ENCODE measurements at places on chromosomes 1 and 21.

- DNase-seq: no peak
Observed at GRCh38 chr21:16908077-16908476, 604.8 kb upstream of the CXADR start.

- DNase-seq: no peak
Observed at GRCh38 chr1:70866542-70867264, 180.9 kb downstream of the PTGER3 start.

GRCh38 chr1:185632659-185633423, 101.3 kb upstream of the HMCN1 start:
- no peak for DNase-seq

DNA sequence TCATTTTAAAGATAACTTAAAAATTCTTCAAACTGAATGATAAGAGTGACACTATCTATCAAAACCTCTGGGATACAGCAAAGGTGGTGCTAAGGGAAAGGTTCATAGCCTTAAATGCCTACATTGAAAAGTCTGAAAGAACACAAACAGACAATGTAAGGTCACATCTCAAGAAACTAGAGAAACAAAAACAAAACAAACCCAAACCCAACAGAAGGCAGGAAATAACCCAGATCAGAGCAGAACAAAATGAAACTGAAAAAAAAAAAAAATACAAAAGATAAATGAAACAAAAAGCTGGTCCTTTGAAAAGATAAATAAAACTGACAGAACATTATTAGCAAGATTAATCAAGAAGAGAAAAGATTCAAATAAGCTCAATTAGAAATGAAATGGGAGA, 6.8 kb downstream of the ODF2L start:
- DNase-seq: no peak

DNA sequence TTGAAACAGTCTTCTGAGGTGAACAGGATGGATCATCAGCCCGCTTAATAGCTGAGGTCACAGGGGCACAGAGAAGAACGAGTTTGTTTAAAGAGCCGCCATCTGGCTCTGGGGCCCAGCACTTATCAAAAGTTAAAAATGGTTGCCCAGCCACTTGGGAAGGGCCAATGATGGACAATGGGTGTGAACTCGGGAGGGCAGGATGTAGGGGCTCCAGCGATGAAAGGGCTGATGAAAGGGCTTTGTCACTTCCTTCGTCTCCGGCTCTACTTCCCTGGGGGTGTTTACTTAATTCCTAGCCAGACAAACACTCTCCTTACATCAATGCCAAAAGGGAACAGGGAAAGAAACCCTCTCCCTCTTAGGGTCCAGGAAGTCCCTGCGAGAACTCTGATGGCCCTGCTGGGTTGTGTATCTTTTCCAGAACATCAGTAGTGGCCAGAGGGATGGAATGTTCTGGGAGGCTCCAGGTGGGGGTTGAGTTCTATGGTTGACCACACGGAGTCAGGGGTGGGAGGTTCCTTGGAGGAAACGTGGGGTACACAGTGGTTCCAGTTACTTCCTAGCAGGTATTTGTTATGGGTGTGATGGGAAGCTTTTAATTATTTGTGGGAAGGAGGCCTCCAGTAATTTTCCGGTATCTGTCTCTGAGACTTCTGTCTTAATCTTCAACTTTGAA, 9.0 kb upstream of the ABCG1 start:
- no peak for DNase-seq

DNA sequence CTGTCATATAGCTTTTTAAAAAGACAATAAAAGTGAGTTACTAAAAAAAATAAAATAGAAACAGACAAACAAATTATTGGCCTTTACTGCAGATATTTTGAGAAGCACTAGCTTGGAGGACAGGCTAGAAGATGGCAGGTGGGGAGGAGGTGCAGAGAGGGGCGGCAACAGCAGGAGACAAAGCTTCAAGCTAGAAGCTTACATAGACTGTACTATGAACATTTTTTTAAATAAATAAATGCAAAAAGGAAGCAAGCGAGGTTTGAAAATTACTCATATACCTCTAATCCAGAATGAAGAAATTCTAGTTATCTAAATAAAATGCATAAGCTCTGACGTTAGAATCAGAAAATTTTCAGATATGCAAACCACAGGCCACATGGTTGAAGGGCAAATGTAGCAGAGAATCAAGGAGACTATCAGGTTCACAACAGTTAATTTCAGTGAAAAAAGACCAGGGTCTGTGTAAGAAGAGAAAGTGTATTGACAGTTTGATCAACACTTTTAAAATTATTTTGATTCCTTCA, 54.9 kb downstream of the NRIP1 start:
- DNase-seq: no peak

GRCh38 chr1:29581256-29581655, 344.9 kb downstream of the PTPRU start:
- DNase-seq: no peak

GRCh38 chr1:207579436-207579799, 65.5 kb upstream of the CR1L start:
- DNase-seq: no peak

GRCh38 chr1:115073298-115074087, 15.8 kb downstream of the TSPAN2 start:
- no peak for DNase-seq

DNA sequence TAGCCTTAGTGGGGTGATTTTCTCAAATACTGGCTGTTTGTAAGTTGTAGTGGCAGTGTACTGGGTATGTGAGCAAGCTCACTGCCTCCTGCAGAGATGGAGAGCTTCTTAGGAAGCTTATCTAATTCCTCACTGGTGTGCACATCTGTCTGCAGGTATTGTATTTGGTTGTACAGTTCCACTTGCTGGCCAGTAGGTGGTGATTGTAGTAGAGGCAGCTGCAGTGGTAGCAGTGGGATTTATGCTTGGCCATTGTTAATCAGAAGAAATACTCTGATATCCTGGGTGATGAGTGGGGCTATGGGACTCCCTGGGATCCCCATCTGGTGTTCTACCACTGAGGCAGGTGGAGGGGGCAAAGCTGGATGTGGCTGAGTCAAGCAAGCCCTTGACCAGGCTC, 276.1 kb upstream of the SPAG17 start:
- DNase-seq: no peak

- no peak for DNase-seq
Observed at GRCh38 chr1:92487078-92487605, 417 bp upstream of the GFI1 start.

DNA sequence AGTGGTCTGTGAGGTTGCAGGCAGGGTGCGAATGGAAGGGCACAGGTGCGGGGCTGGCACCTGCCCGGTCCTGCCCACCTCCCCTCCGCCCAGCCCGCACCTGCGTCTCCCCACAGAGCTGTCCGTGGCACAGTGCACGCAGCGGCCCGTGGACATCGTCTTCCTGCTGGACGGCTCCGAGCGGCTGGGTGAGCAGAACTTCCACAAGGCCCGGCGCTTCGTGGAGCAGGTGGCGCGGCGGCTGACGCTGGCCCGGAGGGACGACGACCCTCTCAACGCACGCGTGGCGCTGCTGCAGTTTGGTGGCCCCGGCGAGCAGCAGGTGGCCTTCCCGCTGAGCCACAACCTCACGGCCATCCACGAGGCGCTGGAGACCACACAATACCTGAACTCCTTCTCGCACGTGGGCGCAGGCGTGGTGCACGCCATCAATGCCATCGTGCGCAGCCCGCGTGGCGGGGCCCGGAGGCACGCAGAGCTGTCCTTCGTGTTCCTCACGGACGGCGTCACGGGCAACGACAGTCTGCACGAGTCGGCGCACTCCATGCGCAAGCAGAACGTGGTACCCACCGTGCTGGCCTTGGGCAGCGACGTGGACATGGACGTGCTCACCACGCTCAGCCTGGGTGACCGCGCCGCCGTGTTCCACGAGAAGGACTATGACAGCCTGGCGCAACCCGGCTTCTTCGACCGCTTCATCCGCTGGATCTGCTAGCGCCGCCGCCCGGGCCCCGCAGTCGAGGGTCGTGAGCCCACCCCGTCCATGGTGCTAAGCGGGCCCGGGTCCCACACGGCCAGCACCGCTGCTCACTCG, 23.3 kb downstream of the FTCD start:
- DNase-seq: no peak

DNA sequence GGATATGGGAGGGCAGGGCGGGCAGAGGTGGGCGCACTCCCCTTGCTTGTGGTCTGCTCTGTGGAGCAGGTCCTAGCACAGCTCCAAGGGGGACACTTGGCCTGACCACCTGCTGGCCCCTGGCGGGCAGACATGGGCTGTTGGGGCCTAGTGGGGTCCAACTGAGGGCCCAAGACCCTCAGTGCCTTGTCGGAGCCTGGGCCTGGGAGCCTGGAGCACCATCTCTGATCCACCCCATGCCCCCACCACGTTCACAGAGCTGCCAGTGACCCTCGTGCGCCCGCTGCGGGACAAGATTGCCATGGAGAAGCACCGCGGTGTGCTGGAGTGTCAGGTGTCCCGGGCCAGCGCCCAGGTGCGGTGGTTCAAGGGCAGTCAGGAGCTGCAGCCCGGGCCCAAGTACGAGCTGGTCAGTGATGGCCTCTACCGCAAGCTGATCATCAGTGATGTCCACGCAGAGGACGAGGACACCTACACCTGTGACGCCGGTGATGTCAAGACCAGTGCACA, 70.6 kb downstream of the OBSCN start:
- DNase-seq: no peak

- no peak for DNase-seq
Observed at GRCh38 chr1:6756457-6756856, 28.8 kb upstream of the CAMTA1 start.

- no peak for DNase-seq
Observed at GRCh38 chr21:42539342-42539741, 25.7 kb downstream of the SLC37A1 start.

DNA sequence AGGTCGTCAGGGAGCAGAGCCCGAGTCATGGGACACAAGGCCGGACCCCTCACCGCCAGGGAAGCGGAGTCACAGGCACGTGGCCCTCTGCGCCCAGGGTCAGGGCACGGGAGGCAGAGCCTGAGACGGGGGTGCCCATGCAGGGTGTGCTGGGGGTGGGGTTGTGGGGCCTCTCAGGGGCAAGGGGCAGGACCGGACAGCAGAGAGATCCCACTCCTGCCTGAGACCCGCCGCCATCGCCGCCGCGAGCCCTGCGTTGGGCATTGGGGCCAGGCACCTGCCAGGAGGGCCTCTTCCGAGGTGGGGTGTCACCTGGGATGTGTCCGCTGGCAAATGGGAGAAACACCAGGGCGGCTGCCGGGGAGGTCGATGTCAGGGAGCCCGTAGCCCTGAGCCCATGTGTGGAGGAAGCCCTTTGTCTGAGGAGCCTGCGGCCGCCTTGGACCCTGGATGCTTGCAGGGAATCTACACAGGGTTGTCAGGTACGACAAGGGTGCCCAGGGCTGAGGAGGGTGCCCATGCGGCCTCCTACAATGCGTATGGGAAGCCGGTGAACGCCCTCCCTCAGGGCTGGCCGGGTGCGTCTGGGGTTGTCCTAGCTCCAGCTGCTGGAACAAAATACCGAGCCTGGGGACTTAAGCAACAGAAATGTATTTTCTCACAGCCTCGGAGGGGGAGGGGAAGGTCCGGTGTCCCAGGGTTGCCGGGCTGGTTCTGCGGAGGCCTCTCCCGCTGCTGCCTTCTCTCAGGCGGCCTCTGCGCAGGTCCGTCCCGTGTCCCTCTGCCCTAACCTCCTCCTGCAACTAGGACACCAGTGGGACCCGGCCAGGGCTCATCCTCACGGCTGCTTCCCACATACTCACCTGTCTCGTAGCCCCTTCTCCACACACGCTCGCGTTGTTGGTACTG, 16.4 kb upstream of the C1orf159 start:
- no peak for DNase-seq

DNA sequence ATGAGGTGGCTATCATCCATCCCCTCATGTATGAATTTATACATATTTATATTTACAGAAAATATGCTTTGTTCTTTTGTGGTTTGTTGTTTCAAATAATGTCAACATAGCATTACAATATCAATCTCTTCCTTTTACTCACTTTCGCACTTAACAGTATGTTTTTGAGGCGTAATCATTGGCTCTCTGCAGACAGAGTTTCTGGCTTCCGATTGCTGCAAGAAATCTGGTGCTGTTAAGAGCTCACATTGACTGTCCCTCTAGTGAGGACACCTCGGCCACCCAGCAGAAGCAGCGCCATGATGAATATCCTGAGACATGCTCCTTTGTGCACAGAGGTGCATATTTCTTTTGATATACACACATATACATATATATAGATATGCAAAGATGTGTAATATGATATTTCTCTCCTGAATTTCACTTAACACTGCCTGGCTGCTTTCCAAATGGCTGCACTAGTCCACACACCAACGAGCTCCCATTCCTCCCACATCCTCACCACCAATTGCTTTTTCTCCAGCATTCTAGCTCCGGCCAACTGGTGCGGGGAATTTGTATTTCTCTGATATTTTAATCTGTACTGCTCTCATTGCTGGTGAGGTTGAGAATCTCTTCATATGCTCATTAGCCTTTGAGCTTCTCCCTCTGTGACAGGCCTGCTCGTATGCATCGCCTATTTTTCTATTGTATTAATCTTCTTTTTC, 248.4 kb downstream of the SIPA1L2 start:
- no peak for DNase-seq

DNA sequence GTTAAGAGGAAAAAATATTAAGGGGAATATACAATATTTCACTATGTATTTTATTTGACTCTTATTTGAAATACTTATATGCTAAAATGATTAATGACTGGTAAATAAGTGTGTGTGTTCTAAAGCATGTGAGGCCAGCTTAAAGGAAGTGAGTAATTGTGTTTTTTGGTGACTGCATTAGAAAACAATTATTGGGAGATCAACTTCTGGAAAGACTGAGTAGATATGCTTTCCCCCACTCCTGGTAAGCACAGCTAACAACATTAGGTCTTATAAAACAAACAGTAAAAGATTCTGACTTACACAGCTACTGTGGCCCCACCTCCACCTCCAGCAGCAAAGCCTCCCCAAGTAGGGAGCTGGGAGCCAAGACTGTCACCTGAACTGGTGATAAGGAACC, 403.0 kb downstream of the SRGAP2C start:
- no peak for DNase-seq

DNA sequence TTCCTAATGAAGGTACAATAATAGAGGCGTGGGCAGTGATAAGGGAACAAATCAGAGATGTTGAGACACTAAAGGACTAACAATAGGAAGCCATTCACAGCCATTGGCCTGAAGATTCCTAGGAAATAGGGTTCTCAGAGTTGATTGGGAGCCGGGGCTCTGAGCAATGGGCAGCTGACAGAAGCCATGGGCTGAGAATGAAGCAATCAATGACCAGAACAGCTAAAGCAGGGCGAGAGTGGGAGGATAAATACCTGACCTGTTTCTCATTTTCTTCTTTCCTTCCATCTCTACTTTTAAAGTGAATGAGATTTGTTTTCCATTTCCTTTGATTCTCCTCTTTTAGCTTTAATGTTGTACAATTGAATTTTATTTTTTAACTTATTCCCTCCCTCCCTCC, 774.7 kb upstream of the ADGRL4 start:
- no peak for DNase-seq

DNA sequence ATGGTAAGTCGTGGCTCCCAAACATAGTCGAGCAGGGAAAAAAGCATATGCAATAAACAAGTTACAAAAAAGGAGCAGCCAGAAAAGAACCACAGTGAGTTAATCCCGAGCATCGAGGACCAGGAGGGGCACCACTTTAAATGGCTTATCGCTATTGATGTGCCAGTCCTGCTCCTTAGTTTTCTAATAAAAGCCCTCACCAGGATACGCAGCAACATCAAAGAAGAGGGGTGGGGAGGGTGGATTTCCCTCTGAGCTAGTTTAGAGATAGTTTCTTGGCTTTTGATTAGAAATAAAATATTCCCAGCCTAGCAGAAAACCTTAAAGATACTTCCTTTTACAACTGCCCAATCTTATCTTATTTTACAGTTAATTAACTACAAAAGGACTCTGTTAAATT, 170.4 kb downstream of the GABPA start:
- DNase-seq: no peak

Measured in nucleus accumbens (tissue), 56 donors.